ENCODE measurements at places on chromosomes 1 and 21.
A peak's percentile ranks its signal among the peaks of the same experiment; 100 is the strongest.

- no peak for DNase-seq
Measured at GRCh38 chr1:227915564-227916553, 31.9 kb downstream of the WNT9A start.

DNA sequence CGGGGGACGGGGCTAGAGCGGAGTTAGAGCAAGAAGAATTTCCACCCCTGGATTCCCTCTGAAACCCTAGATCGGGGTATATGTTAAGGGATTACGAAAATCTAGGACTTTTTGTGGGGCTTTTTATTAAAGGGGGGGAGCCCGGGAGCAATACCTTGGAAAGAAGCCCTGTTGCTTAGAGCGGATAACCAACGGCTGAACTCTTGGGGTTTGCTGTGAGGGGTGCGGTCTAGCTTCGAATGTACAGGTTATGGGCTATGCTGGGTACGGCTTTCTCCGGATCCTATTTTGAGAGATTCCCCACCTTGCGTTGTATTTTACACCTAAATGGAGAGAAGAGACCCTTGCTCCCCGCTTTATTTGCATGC is 626 bp downstream of the DYRK3 start:
- no peak for DNase-seq

DNA sequence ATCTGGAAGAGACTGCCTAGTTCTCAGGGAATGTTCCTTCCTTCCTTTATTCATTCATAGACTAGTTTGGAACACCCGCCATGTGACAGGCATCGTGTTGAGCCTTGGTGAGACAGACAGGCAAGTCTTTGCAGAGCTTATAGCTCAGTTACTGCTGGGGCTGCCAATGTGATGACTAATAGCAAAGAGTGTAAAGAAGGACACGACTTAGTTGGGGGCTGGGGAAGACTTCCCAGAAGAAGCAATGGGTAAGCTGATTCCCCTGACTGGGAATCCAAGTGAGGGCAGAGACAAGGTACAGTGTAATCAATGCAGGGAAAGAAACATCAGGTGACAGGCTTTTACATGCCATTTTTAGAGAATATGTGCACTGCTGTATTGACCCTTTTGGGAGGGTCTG is 51.2 kb downstream of the TENT5C start:
- DNase-seq, result peak; percentile 82

DNA sequence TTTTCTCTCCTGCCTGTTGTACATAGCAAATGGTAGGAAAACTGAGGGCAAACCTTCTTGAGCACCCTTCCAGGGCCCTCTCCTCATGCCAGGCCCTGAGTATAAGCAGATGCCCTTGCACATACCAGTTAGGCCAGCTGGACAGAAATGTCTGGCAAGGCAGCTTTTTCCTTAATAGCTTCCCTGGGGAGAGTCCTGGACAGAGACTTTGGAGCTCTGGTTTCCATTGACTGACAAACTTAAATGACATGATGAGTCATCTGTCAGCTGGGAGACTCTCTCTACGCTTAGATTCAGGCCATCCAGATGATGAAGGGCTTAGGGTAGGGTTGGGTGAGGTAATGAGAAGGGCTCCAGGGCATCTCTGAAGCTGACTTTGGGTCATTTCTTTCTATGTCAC is 317.5 kb downstream of the ASTN1 start:
- DNase-seq, result peak; percentile 23

DNA sequence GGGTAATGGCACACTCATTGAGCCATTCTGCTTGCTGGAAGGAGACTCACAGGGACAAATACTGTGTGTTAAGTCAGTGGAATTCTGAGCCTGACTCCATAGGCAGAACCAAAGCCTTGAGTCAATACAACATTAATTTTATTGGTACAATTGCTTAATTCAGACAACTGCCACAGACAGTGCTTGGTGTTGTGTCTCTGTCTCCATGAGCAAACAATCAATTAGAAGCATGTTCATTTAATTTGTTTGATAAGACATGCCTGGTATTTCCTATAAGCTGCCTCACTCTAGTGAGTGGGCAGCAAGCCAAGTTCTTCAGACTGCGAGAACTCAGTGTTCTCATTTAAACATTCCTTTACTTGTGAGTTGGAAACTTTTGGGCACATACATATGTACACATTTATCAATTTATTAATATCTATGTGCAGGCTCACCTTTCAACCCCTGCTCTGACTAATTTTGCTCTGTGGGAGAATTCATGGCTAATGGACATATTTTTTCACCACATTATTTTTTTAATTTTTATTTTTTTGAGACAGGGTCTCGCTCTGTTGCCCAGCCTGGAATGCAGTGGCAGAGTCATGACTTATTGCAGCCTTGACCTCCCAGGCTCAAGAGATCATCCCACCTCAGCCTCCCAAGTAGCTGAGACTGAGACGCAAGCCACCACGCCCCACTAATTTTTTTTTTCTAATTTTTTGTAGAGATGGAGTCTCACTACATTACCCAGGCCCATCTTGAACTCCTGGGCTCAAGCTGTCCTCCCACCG is 4.5 kb upstream of the SRSF10 start:
- DNase-seq, result peak; percentile 65

DNA sequence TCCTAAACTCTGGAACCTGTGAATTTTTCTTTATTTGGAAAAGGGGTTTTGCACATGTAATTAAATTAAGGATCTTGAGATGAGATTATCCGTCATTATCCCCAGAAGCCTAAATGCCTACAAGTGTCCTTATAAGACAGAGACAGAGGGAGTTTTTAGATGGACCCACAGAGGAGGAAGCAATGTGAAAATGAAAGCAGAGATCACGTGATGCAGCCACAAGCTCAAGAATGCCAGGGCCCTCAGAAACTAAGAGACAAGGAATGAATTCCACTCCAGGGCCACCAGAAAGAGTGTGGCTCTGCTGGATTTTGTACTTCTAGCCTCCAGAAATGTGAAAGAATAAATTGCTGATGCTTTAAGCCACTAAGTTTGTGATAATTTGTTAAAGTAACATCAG is 183.6 kb upstream of the UBE2U start:
- peak; percentile 85 for DNase-seq

DNA sequence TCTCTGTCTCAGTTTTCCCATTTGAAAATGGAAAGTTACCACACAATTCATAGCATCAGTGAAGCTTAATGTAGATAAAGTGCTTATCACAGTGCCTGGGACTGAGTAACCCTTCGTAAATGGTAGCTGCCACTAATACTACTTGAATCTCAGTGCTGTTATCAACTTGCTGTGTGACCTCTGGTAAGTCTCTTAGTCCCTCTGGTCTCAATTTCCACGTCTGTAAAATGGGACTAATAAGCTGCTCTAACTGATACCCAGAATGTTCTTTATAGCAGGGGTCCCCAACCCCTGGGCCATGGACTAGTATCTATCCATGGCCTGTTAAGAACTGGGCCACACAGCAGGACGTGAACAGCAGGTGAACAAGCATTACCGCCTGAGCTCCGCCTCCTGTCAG is 7.7 kb downstream of the SERINC2 start:
- DNase-seq, result no peak

- DNase-seq, result no peak
Measured at GRCh38 chr1:227450489-227450888, 112.9 kb upstream of the ZNF678 start.

- no peak for DNase-seq
Measured at GRCh38 chr1:178434360-178434759, 62.4 kb downstream of the CLEC20A start.

DNA sequence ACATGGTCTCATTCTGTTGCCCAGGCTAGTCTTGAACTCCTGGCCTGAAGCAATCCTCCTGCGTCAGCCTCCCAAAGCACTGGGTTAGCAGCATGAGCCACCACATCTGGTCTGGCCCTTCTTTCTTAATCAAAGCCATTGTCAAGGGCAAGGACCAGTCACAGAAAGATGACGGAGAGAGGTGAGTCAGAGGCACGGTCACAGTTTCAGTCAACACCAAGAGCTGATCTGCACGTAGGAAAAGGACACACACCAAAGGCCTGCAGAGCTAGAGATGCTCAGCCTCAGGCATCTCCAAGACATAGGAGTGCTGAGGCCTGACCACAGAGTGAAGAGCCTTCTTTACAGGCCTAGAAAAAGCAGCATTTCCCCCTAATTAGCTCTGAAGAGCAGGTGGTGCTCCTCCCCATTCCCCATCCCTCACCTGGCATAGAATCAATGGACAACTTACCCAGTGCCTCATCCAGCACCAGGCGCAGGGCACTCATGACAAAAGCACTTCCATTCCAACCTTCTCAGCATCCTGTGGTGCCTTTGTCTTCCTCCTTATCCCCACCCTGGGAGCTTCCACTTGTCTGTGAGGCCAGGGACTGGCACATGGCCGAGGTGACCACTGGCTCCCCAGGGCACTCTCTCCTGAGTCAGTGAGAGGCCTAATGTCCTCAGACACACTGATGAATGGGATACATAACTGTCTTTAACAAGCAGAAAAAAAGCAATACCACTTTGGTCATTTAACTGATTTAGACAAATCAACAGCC is 139.8 kb downstream of the AJAP1 start:
- DNase-seq, result no peak

DNA sequence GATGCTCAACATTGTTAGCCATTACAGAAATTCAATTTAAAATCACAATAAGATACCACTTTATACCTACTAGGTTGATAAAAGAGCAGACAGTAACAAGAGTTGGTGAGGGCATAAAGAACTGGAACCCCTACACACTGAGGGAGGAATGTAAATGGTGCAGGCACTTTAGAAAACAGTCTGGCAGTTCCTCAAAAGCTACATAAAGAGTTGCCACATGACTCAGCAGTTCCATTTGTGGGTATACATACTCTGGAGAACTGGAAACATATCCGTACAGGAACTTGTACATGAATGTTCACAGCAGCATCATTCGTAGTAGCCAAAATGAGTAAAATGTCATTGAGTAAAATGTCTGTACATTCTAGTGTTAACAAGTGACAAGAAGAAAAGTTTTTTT is 17.0 kb downstream of the NSL1 start:
- no peak for DNase-seq

GRCh38 chr1:225695578-225696337 is 42.8 kb upstream of the ENAH start:
- DNase-seq, result no peak

DNA sequence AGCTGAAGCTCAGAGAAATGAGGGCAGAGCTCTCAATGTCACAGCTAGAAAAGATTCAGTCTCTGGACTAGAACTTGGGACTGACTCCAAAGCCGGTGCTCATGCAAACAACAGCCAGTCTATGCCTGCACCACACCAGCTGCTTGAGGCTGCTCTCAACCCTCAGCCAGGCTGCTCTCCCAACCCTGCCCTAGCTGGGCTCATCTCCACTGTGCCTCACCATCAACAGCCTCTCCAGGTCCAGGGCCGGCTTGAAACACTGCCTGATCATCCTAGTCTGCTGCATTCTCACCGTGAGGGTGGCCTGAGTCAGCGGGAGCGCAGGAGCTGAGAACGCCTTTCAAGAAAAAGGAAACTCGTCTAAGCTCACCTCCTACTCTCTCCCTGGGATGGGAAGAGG is 94.5 kb downstream of the PTPRU start:
- no peak for DNase-seq

- peak; percentile 97 for DNase-seq
Measured at GRCh38 chr1:154431586-154432373, 26.6 kb downstream of the IL6R start.

GRCh38 chr1:164363980-164364379 is 195.0 kb upstream of the PBX1 start:
- no peak for DNase-seq

DNA sequence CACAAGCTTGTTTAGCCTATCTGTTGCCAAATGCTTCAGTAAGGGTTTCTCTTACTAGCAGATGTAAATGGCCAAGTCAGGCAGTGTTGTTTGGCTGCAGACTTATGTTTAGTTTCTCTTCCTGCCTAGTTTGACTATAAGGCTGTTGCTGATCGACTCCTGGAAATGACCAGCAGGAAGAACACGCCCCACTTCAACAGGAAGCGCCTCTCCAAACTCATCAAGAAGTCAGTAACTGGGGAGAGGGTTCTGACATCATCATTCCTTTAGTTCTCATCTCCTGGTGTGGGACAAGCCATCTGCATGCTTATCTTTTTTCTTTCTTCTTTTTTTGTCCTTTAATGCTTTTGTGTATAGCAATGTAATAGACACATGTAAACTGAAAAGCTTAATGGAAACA is 25.1 kb downstream of the RRP1B start:
- no peak for DNase-seq

GRCh38 chr1:15345705-15346345 is 63.9 kb upstream of the EFHD2 start:
- DNase-seq, result no peak

GRCh38 chr1:69569175-69569541 is 1.4 kb downstream of the LRRC7 start:
- no peak for DNase-seq

- DNase-seq, result peak; percentile 17
Measured at GRCh38 chr1:182761396-182762395, 27.9 kb upstream of the NPL start.

- DNase-seq, result no peak
Measured at GRCh38 chr21:25867061-25867460, 132.3 kb downstream of the GABPA start.

DNA sequence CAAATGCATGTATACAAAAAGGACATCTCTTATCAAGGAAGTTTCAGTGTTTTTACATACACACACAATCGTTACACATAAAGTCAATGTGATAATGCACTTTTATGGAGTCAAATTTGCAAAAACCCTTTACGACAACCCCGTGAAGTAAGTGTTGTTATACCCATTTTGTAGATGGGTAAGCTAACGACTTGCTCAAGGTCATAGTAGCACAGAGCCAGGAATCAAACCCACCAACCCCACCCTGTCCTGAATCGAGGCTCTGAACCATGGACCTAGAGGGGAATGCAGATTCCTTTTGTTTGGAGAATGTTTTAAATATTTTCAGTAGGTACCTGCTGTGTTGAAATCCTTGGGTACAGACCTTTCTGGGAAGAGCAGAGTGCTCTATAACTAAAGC is 77.4 kb upstream of the ARTN start:
- DNase-seq, result no peak

DNA sequence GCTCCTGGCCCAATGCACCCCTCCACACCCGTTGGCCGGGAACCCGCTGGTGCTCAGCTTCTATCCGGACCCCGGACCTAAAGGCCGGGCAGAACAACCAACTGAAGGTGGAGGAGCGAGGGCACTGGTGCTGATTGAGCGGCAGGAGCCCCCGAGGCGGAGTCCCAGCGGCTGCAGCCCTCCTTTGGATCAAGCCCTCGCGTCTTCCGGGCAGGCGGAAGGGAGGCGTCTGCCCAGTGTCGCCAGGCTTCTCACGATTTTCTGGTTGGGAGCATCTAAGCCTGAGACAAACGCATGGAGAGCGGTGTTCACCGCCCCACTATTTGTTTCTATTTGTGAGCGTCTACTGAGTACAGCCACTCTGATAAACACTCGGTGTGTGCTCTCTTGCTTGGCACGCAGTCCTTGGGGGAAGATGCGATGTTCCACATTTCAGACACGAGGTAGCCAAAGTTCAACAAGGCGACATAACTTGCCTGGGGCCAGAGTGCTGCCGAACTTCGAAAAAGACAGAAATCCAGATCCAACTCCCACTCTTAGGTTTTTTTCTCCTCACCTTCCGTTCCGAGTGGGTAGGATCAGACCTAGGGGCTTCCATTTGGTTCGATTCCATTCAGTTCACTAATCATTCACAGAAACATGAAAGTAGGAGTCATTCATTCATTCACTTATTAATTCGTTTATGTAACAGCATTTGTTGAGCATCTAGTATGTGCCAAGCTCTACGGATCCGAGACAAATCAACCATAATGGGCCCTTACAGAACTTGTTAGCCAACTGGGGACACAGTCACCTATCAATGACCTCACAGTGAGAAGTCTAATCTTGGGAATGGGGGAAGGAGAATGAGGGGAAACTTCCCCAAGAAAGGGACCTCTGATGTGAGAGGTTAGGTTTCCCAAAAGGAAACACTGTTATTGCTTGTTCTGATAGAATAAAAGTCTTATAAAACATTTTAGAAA is 4.9 kb upstream of the DMRTA2 start:
- DNase-seq, result no peak

GRCh38 chr1:47594627-47595026 is 156.8 kb downstream of the FOXD2 start:
- DNase-seq, result no peak

Data from AG10803 (cell line).